Transverse colon (tissue), 4 donors: ENCODE measurements at places on chromosomes 16 and 17.
A peak's percentile ranks its signal among the peaks of the same experiment; 100 is the strongest.

GRCh38 chr17:1796800-1797199 lies 32.9 kb downstream of the SMYD4 start:
- DNase-seq = no peak
- H3K36me3 ChIP-seq = no peaks in the 10 kb centered on the region
- peak overlapping the region; percentile 70 for H3K27ac ChIP-seq
- no peaks in the 10 kb centered on the region for H3K27me3 ChIP-seq
- H3K4me1 ChIP-seq = no peaks in the 10 kb centered on the region
- no peak overlapping the region for H3K4me3 ChIP-seq

- H3K27ac ChIP-seq = no peak overlapping the region
- H3K27me3 ChIP-seq = peaks cover 29% of the 10 kb centered on the region
- DNase-seq = peak; percentile 21
Observed at GRCh38 chr16:3952737-3953131, 72.2 kb upstream of the CREBBP start.

- H3K36me3 ChIP-seq = no peaks in the 10 kb centered on the region
- no peak for DNase-seq
- H3K4me3 ChIP-seq = no peak overlapping the region
- peaks cover 40% of the 10 kb centered on the region for H3K27me3 ChIP-seq
Observed at GRCh38 chr17:49021095-49021767, 24.0 kb downstream of the IGF2BP1 start.

GRCh38 chr17:3027786-3028532 lies 35.4 kb downstream of the OR1D5 start:
- H3K36me3 ChIP-seq = no peaks in the 10 kb centered on the region
- no peak overlapping the region for H3K4me3 ChIP-seq
- H3K27me3 ChIP-seq = no peaks in the 10 kb centered on the region
- H3K27ac ChIP-seq = no peak overlapping the region

- no peak overlapping the region for H3K27ac ChIP-seq
- no peak overlapping the region for H3K4me3 ChIP-seq
- no peak for DNase-seq
- H3K27me3 ChIP-seq = no peaks in the 10 kb centered on the region
- peaks cover 7% of the 10 kb centered on the region for H3K4me1 ChIP-seq
Observed at GRCh38 chr17:44530896-44531418, 26.3 kb upstream of the FZD2 start.

GRCh38 chr16:3362931-3363330 lies 7.2 kb downstream of the OR2C1 start:
- no peak overlapping the region for H3K27ac ChIP-seq
- no peak for DNase-seq
- no peaks in the 10 kb centered on the region for H3K36me3 ChIP-seq
- H3K4me3 ChIP-seq = no peak overlapping the region
- peaks cover 18% of the 10 kb centered on the region for H3K27me3 ChIP-seq
- H3K4me1 ChIP-seq = no peaks in the 10 kb centered on the region

DNA sequence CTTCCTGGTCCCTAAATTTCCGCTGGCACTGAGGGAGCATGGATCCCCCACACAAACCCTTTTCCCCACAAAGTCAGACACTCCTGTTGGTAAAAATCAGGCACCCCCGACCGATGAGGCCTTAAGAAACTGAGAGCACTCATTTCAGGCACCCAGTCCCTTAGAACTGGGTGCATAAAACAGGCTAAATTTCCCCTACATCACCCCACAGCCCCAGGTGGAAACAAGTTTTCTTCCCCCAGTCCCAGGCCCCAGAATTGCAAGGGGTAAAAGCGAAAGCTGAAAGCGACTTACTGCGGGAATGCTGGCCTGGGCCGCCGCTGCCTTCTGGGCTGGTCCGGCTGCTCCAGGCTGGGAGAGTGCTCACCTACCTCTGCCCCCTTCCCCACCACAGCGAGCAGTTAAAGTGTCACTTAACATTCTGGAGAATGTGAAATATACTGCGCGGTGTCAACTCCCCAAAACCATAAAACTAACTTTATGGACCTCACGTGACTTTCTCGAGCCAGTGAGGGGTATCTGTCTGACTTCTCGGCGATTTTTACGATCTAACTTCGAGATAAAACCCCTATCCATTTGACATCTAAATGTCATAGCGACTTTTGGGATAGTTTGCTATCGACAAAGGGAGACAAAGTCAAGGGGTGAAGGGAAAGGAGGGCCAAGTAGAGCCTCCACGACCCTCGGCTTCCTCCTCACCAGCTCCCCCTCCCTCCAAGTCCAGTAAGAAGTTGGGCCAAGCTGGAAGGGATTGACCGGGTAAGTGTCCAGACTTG lies at the start of gene HOXB3:
TSS of gene HOXB3 (minus strand) at position 411 of the 776 bp plus-strand sequence. CDS start 37,767 bp downstream, outside the sequence.
- peaks cover 5% of the 10 kb centered on the region for H3K27me3 ChIP-seq
- no peaks in the 10 kb centered on the region for H3K4me1 ChIP-seq

DNA sequence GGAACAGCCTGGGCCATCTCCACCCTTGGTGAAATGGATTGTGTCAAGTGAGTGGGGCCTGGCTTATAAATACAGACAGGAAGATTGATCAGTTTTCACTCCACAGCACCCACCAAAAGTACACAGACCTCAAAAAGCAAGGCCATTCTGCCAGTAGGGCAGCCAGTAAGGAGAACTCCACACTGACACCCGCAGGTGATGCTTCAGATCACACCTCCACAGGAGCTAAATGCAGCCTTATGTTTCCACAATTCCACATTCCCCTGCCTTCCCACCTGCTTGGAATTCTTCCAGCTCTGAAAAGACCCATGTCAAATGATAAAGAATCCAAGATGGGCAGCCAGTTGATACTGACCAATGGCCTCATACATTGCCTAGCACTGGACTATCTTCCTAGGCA lies 191.1 kb downstream of the ZFHX3 start:
- no peaks in the 10 kb centered on the region for H3K4me1 ChIP-seq
- DNase-seq = no peak
- no peaks in the 10 kb centered on the region for H3K27me3 ChIP-seq

DNA sequence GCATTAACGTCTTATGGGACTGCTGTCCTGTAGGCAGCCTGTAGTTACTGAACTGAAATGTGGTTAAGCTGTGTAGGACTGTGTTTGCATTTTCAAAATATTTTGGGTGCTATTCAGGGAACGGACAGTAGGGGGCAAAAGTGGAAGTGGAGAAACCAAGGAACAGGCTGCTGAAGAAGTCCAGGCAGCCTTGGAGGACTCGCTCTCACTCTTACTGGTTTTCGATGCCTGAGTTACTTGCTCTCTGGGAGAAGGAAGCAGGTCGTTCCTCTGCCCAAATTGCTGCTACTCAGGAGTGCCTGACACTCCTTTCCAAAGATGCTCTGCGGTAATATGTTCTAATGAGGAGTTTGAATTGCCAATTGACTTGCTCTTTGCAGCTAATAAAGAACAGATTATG lies 64.5 kb upstream of the RBFOX1 start:
- no peaks in the 10 kb centered on the region for H3K36me3 ChIP-seq
- no peak overlapping the region for H3K27ac ChIP-seq
- H3K4me3 ChIP-seq = no peak overlapping the region
- H3K27me3 ChIP-seq = no peaks in the 10 kb centered on the region
- DNase-seq = no peak

- H3K36me3 ChIP-seq = no peaks in the 10 kb centered on the region
- H3K4me3 ChIP-seq = no peak overlapping the region
- peaks cover 6% of the 10 kb centered on the region for H3K4me1 ChIP-seq
- DNase-seq = no peak
- peaks cover 56% of the 10 kb centered on the region for H3K27me3 ChIP-seq
Observed at GRCh38 chr16:31535737-31536136, 8.0 kb downstream of the AHSP start.

GRCh38 chr17:70116919-70117318 lies 41.9 kb downstream of the KCNJ16 start:
- H3K4me3 ChIP-seq = no peak overlapping the region
- H3K36me3 ChIP-seq = no peaks in the 10 kb centered on the region
- H3K27me3 ChIP-seq = no peaks in the 10 kb centered on the region

- no peaks in the 10 kb centered on the region for H3K36me3 ChIP-seq
- no peak overlapping the region for H3K27ac ChIP-seq
- no peaks in the 10 kb centered on the region for H3K27me3 ChIP-seq
- peak; percentile 25 for DNase-seq
- H3K4me3 ChIP-seq = no peak overlapping the region
Observed at GRCh38 chr16:16175296-16175695, 48.0 kb downstream of the ABCC6 start.

GRCh38 chr17:37691807-37692206 lies 48.6 kb upstream of the DDX52 start:
- no peak overlapping the region for H3K27ac ChIP-seq
- no peak for DNase-seq
- peaks cover 4% of the 10 kb centered on the region for H3K4me1 ChIP-seq
- H3K36me3 ChIP-seq = peaks cover 4% of the 10 kb centered on the region
- no peaks in the 10 kb centered on the region for H3K27me3 ChIP-seq

GRCh38 chr16:28910086-28911031 lies 14.7 kb downstream of the RABEP2 start:
- H3K36me3 ChIP-seq = peaks cover 25% of the 10 kb centered on the region
- peak; percentile 74 for DNase-seq
- no peaks in the 10 kb centered on the region for H3K27me3 ChIP-seq
- H3K4me3 ChIP-seq = no peak overlapping the region

DNA sequence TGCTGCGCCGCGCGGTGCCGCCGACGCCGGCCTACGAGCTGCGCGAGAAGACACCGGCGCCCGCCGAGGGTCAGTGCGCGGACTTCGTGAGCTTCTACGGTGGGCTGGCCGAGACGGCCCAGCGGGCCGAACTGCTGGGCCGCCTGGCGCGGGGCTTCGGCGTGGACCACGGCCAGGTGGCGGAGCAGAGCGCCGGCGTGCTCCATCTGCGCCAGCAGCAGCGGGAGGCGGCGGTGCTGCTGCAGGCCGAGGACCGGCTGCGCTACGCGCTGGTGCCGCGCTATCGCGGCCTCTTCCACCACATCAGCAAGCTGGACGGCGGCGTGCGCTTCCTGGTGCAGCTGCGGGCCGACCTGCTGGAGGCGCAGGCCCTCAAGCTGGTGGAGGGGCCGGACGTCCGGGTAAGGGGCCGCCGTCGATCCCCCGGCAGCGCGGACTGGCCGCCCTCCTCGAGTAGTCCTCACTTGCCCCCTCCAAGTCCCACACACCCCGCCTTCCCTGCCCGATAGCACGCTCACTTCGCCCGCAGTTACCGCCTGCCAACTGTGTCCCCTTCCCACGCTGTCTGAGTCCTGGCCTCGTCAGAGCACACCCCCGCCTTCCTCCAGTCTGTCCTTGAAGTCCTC lies 470 bp downstream of the MLYCD start:
- peaks cover 27% of the 10 kb centered on the region for H3K4me1 ChIP-seq
- H3K27ac ChIP-seq = peak overlapping the region; percentile 99
- H3K27me3 ChIP-seq = no peaks in the 10 kb centered on the region
- H3K4me3 ChIP-seq = peak overlapping the region; percentile 64

- H3K27me3 ChIP-seq = no peaks in the 10 kb centered on the region
- H3K4me3 ChIP-seq = no peak overlapping the region
- H3K4me1 ChIP-seq = no peaks in the 10 kb centered on the region
- no peak for DNase-seq
Observed at GRCh38 chr16:80375973-80376372, 164.8 kb upstream of the DYNLRB2 start.

DNA sequence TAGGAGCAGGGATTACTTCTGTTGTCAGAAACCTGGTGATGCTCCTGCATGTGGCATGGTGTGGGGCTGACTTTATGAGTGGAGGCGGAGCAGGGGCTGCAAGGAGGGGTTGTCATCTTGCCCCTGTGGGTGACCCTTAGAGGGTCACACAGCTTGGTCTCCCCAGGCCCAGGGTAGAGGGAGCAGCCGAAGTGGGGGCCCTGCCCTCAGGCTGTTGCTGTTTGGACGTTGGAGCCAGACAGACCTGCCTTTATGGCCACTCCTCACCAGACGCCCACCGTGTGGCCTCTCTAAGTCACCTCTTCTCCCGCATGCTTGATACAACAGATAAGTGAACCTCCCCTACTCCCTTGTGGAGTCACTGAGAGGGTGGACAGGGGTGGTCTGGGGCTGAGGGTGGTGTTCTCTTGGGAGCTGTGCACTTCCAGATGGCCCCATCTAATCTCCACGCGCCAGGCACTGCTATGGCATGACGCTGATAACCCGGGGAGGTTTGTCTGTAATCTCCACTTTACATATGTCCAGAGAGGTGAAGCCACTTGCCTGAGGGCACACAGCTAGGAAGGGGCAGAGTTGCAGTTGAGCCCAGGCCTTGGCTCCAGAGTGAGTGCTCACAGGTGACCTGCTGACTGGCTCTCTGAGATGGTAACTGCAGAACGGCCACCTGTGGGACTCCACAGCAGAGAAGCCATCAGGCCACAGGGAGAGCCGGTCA lies 10.0 kb downstream of the MAP2K3 start:
- H3K27ac ChIP-seq = peak overlapping the region; percentile 0
- peaks cover 8% of the 10 kb centered on the region for H3K4me1 ChIP-seq
- no peaks in the 10 kb centered on the region for H3K27me3 ChIP-seq
- no peak for DNase-seq
- no peak overlapping the region for H3K4me3 ChIP-seq

DNA sequence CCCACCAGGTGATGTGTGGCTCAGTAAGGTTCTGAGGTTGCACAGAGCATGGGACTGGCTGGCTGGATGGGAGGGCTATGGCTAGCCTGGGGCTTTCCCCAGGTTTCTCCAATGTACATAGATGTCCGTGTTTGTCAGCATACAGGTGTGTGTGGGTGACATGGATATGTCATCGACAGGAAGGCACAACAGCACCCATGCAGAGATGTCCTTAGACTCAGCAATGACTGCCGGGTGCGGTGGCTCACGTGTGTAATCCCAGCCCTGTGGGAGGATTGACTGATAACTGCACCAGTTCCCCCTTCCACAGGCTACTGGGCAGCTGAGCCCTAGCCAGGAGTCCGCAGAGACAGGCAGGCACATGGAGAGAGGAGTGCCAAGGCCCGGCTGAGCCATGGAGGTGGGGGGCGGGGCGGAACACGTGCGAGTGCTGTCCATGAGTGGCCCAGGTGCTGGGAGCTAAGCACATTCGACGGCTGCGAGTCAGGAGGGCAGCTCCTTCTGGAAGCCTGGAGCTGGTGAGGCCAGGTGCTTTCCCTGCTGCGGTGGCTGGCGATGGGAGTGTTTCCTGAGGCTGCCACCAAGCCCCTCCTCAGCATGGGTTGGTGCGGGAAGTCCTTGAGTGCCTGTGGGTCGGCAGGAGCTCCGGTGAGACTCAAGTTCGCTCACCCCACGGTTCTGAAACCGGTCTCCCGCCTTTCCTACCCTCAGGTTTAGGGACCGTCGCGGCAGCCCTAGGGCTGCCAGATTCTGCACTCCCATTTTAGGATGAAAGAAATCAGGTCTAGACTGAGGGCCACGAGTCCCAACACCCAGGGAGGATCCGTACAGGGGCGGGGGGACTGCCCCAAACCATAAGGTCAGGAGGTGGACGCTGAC lies 858 bp upstream of the ASPSCR1 start:
- H3K36me3 ChIP-seq = no peaks in the 10 kb centered on the region
- H3K4me3 ChIP-seq = peak overlapping the region; percentile 81
- peaks cover 19% of the 10 kb centered on the region for H3K4me1 ChIP-seq
- H3K27ac ChIP-seq = peak overlapping the region; percentile 84

GRCh38 chr17:31733326-31733725 lies 125.7 kb downstream of the COPRS start:
- no peak overlapping the region for H3K4me3 ChIP-seq
- H3K27ac ChIP-seq = no peak overlapping the region
- no peak for DNase-seq
- H3K27me3 ChIP-seq = no peaks in the 10 kb centered on the region
- H3K36me3 ChIP-seq = no peaks in the 10 kb centered on the region
- H3K4me1 ChIP-seq = no peaks in the 10 kb centered on the region
